ENCODE measurements at places on chromosomes 4 and X.
A peak's percentile ranks its signal among the peaks of the same experiment; 100 is the strongest.

DNA sequence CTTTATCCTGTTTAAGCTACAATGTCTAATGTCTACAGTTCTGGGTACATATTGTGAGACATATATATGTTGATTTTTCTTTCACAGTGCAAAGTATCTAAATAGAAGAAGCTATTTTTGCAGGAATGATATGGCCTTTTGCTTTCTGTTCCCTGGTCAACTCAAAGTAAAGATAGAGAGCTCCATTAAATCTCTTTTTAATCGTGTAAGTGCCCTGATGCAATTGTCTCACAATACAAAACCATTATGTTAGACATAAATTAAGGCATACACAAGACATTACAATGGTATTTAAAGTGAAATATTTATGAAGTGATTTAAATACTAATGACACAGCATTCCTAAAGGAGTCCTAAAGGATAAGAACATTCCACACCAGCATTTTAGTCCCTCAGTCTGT, 1559.7 kb upstream of the AGA start:
- no peak for DNase-seq

- peak; percentile 52 for DNase-seq
Observed at GRCh38 chr4:20254511-20255250, 3.0 kb downstream of the SLIT2 start.

- peak; percentile 41 for DNase-seq
Observed at GRCh38 chrX:7294483-7294882, 146.5 kb upstream of the PUDP start.

DNA sequence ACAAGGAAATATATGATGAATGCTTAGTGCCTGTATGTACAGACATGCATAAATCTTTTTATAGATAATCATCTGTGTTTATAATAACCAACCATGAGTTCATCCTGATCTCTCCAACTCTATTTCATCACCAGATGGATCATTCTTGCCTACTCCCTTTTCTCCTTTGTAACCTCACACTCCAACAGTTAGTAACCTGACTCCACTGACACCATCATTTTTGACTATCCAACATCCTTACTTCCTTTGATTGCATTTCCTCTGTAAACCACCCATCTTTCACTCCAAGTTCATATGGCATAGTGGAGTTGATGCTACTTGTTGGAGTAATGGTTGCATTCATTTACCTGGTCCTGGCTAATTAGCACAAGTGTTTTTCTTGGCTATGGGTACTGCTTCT, 170.6 kb downstream of the ZNF330 start:
- peak; percentile 30 for DNase-seq

- DNase-seq: no peak
Observed at GRCh38 chr4:25001509-25001908, 29.2 kb downstream of the LGI2 start.

- no peak for DNase-seq
Observed at GRCh38 chrX:17373337-17373736, 1.7 kb upstream of the NHS start.

All from fibroblast of skin of right quadriceps (primary cell).